NCI-H1092 (cell line): ENCODE measurements at places on chromosomes 4 and X.

DNA sequence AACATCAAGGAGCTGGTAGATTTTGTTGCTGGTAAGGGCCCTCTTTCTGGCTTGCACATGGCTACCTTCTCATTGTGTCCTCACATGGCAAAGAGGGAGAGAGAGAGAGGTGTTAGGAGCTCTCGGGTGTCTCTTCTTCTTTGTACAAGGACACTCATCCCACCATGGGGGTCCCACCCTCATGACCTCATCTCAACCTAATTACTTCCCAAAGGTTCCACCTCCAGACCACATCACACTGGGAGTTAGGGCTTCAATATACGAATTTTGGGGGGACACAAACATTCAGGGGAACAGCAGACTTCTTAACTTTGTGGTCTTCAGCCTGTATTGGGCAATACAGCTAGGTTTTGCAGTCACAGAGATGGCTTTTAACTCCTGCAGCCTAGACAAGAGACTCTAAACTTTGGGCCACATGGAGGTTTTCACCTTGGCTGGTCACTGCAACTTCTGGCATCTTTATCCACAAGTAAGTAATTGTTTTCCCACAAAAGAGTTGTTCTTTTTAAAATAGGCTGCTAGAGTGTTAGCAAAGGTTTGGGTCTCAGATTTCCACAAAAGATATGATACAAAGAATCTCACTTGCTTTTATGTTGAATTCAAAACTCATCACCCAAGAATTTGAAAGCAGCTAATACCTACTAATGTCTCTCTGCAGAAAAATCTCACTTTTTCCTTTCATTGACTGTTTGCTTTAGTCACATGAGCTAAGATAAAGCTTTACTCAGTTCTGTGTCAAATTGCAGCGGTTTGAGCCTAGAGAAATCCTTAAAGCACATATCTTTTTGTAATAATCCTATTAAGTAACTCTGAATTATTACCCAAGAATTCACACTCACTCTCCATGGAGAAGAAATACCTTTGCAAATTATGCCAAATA, 39.6 kb upstream of the BBS12 start:
- DNase-seq: no peak

GRCh38 chr4:122221322-122221721, 69.2 kb downstream of the BLTP1 start:
- no peak for DNase-seq

DNA sequence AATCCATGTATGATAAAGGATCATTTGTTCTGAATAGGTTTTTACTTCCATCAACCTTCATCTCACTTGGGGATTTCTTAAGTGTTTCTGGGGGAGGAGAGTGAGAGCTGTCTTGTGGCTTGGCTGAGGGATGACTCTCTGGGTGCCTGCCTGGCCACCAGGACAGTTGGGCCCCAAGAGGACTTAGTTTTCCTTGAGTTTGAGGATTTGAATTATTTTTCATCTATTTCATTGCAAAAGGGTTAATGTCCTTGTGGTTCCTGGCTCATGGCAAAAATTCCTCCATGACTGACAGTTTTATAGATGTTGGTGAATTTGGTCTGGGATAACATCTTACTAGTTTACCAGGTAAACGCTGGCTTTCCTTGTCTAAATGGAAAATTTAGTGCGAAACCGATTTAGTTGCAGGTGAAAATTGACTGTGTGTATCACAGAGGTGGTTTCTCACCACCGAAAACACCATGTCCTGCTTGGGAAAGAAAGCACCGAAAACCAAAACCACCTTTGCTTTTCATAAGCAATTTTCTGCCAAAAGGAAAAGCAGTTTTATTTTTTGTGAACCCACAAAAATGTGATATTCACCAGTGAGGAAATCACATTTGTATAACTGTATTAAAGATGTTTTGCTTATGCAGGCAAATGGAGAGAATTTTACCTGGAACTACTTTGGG, 331.3 kb upstream of the SFRP2 start:
- DNase-seq: no peak

GRCh38 chr4:41161355-41161754, 53.0 kb downstream of the APBB2 start:
- DNase-seq: no peak

DNA sequence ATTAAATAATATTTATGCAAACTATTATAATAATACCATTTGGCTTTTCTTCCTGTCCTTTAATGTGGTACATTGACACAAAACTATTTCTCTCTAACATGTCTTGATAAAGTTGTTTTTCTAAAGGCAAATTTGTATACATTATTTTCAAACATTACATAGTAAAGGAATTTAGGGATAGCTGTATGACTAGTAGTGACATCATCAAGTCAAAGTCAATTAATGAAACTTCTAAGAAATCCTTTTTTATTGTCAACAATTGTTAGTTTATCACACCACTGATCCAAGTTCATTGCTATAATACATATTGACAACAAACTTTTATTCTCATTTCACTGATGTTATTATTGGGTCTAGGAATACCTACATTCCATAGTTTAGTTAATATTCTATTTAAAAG, 68.4 kb downstream of the TBCK start:
- DNase-seq: no peak

- DNase-seq: no peak
Observed at GRCh38 chrX:44062840-44063239, 89.7 kb upstream of the NDP start.

- DNase-seq: no peak
Observed at GRCh38 chr4:38280323-38280706, 320.1 kb downstream of the PTTG2 start.

GRCh38 chr4:54840430-54840829, 182.7 kb downstream of the KIT start:
- no peak for DNase-seq

GRCh38 chr4:72432282-72432681, 136.7 kb downstream of the ADAMTS3 start:
- no peak for DNase-seq

- no peak for DNase-seq
Observed at GRCh38 chr4:6785572-6785925, 3.0 kb downstream of the KIAA0232 start.

DNA sequence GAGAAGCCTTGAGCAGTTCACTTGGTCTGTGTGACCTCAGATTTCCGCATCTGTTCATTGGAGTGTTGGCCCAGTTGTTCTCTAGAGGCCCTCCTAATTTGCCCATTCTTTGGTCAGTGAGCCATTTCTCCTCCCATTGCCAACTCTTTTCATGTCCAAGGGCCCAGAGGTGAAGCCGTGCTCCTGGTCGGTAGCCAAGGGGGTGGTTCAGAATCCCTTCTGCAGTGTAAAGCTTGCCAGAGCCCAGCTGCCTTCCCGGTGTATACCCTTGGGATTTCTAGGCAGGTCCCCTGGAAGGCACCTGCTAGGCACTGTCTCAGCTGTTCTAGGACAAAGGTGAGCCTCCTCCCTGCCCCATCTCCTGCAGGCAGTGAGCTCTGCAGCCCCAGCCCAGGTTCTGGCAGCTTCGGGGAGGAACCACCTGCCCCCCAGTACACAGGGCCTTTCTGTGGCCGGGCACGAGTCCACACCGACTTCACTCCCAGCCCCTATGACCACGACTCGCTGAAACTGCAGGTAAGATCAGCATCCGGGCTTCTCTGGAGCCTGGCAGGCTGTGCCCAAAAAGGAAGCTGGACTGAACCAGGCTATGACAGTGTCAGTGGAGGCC, 12.3 kb downstream of the SASH3 start:
- DNase-seq: peak; percentile 75

DNA sequence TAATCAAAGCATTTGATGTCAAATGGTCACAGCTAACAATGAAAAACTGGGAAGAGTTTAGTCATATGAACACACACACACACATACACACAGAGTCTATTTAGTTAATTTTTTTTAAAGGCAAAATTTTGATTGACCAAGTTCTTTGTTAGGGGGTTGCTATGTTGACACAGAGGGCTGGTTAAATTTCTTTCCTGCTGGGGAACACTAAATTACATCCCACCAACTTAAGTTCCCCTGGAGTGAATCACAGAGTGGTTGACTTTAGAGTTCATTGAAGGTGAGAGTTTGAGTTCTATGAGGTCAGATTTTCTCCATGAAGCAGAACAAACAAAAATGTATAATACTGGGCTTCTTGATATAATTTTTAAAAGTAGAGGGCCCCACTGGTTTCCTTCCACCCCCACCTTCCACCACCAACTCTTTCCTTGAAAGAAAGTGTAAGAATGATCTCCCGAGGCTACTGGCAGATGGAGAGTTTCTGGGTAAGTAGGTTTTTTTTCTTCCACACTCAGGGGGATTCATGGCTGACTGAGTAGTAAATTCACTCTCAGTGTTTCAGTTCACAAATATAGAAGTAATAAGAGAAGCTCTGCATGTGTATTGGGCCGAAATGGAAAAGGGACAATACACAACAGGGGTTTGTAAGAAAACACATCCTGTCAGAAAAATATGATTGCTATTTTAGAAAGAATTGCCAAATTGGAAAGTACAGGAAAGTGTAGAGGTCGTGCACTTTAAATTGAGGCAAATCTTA, 917.0 kb upstream of the LCORL start:
- DNase-seq: no peak

DNA sequence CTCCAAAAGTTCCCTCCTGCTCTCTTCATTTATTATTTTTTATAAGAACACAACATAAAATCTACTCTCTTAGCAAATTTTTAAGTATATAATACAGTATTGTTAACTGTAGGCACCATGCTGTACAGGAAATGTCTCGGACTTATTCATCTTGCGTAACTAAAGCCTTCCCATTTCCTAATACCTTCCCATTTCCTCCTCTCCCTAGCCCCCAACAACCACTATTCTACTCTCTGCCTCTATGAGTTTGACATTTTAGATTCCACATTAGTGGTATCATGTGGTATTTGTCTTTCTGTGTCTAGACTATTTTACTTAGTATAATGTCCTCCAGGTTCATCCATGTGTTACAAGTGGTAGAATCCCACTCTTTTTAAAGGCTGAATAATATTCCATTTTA, 15.8 kb upstream of the SYTL4 start:
- no peak for DNase-seq

GRCh38 chrX:16433021-16433420, 216.9 kb upstream of the S100G start:
- no peak for DNase-seq

DNA sequence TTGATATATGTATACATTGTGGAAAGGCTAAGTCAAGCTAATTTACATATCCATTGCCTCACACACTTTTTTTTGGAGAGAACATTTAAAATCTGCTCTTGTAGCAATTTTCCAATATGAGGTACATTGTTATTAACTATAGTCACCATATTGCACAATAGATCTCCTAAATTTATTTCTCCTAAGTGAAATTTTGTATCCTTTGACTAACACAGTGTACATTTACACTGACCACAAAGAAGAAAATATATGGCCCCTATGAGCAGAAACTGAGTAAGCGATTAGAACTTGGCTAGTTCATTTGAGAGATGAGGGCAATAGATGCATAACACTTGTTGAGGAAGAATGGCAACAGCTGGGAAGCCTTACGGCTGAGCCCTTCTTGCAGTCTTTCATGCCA, 20.3 kb upstream of the GUCY1B1 start:
- no peak for DNase-seq

DNA sequence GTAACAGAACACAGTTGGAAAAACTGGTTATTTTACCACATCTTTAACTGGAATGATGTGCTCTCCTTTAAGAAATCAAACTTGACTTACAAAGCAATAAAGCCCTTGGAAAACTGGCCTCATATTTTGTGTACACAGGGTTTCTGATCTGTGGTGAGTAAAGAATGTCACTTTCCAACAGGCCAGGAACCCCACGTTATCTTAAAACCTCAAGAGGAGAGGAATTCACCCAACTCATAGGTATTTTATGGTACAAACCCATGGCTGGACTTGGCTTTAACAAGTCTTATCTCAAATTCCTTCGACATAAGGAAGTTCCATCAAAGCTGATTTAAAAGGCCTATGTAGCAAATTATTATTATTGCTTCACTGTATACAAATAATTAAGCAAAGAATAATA, 1735.1 kb downstream of the PCDH7 start:
- DNase-seq: no peak

DNA sequence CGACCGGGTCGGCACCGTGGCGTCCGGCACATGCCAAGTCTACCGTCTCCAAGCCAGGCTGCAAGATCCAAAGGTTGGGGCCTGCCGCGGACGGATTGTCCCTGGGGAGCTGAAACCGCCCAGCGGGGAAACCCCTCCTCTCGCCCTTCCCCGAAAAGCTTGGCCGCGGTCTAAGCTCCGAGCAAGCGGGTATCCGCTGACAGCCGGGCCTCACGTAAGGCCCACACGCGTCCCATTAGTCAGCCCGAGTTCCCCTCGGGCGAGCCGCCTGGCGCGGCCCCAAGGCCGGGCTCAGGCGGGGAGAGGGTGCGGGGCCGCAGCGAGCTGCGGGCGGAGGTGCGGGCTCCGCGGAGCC, 6.8 kb upstream of the BCOR start:
- DNase-seq: no peak

DNA sequence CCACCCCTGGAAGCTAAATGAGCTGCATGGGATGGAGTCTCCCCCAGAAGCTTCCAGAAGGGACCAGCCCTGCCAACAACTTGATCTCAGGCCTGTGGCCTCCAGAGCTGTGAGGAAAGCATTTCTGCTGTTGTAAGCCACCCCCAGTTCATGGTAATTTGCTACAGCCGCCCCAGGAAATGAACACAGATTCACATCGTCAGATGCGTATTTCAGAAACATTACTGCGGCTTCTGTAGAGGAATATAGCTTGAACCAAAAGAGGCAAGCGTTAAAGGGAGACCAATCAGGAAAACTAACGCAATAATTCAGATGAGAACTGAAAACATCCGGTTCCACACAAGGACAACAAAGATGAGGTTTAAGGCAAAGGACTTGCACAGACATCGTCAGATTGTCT, 128.4 kb upstream of the TBL1X start:
- DNase-seq: no peak

DNA sequence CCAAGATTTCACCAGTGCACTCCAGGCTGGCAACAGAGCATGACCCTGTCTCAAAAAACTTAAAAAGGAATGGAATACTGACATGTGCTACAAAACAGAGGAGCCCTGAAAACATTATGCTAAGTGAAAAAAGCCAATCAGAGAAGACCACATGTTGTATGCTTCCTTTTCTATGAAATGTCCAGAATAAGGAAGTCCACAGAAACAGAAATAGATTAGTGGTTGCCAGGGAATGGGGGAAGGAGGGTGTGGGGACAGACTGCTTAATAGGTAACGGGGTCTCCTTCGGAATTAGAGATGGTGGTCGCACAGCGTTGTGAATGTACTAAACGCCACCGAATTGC, 30.1 kb upstream of the KIAA0232 start:
- no peak for DNase-seq

DNA sequence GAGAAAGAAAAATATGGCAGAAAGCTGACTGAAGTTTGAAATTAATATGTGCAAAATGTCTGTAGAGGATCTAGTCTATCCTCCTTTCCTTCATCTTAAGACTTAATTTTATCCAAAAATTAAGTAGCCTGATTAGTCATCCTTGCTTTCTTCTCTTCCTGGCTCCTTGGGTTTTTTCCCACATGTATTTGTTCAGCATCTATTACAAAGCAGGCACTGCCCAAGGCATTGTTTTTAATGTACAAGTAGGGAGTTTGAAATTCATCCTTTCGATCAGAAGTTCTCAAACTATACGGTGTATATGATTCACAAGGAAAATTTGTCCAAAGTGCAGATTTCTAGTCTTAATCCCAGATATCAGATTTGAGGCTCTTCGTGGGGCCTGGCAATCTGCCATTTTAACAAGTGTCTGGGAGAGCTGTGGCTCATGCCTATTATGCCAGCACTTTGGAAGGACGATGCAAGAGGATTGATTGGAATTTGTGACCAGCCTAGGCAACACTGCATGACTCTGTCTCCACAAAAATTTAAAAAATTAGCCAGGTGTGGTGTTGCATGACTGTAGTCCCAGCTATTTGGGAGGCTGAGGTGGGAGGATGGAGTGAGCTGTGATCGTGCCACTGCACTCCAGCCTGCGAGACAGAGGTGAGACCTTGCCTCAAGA, 19.4 kb upstream of the YTHDC1 start:
- DNase-seq: no peak

- no peak for DNase-seq
Observed at GRCh38 chr4:7311205-7311604, 118.9 kb downstream of the SORCS2 start.
